ENCODE measurements at places on chromosomes 1 and 21.

DNA sequence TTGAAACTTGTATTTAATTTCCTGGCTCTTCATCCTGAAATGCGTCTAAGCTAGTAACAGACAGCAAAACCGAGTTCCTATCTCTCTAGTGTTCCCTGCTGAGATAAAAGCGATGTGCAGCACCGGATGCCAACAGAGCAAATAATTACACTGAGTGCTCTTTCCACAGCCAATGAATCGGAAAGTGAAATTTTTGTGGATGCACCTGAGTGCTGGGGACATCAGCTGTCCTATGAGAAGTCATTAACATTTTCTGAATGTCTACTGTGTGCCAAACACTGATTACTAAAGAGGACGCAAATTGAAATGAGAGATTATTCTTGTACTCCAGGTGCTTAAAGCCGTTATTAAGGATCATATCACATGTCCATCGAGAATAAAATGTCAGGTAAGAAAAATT, 278.0 kb downstream of the RGS7 start:
- H3K4me1 ChIP-seq = no peaks in the 10 kb centered on the region
- no peak overlapping the region for H3K4me3 ChIP-seq
- DNase-seq = no peak
- H3K27me3 ChIP-seq = no peaks in the 10 kb centered on the region

- DNase-seq = no peak
- H3K4me3 ChIP-seq = no peak overlapping the region
- no peaks in the 10 kb centered on the region for H3K36me3 ChIP-seq
- no peaks in the 10 kb centered on the region for H3K27me3 ChIP-seq
- H3K27ac ChIP-seq = no peak overlapping the region
- no peaks in the 10 kb centered on the region for H3K4me1 ChIP-seq
Observed at GRCh38 chr1:57503337-57503736, 79.5 kb upstream of the DAB1 start.

DNA sequence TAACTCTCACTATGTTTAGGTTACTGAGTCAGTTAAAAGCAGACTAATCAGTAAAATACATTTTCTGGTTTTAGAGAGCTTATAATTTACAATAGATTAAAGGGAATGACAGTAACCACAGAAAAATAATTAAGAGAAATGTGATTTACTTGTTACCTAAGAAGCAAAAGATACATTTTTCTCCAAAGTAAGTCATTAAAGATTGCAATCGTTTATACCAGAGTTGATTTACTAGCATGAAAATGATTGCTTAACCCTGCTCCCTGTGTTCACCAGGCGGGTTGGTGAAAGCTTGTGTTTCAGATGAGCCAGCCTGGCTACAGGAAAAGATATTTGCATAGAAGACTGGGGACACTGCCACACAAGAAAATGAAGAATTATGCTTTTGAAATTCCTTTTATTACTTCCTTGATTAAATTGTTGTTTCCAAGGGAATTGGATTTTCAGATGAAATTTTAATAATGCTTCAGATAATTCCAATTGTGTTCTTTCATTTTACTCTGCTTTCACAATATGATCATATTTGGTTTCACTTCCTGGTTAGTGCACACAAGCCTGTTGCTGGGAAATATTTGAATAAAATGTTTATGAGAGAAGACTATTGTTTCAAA, 27.9 kb downstream of the LRRC8B start:
- H3K27me3 ChIP-seq = no peaks in the 10 kb centered on the region
- no peak for DNase-seq
- H3K36me3 ChIP-seq = no peaks in the 10 kb centered on the region
- peaks cover 14% of the 10 kb centered on the region for H3K4me1 ChIP-seq
- peak overlapping the region; percentile 70 for H3K27ac ChIP-seq
- no peak overlapping the region for H3K4me3 ChIP-seq

DNA sequence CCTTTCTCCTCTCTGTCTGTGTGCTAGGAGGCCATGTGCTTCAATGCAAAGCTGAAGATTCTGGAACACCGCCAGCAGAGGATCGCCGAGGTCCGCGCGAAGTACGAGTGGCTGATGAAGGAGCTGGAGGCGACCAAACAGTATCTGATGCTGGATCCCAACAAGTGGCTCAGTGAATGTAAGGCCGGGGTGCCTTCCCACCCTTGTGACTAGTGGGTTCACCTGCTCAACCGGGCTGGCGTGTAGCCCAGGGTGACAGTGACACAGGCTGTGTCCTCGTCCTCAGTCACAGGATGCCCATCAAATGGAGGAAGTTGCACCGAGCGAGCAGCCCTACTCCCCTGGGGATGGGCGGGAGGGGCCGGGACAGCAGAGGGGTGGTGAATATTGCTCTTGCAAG, 544.1 kb downstream of the KIF26B start:
- no peak for DNase-seq
- H3K27me3 ChIP-seq = no peaks in the 10 kb centered on the region
- no peaks in the 10 kb centered on the region for H3K4me1 ChIP-seq
- no peak overlapping the region for H3K27ac ChIP-seq

DNA sequence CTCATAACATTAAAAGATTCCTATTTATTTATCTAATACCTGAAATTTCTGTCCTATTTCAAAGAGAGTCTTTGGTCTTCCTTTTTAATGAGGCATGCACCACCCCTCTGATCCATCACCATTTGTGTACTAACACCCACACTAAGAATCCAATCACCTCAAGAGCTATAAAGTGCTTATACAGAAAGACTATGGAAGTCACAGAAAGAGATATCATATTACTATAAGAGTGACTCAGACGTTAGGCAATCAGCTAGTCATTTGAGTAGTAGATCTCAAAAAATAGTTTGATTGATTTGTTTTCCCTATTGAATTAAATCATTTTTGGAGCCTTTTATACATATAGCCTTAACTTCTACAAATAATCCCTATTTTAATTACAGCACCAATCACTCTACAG, 46.1 kb downstream of the NME7 start:
- DNase-seq = no peak
- no peak overlapping the region for H3K27ac ChIP-seq
- H3K36me3 ChIP-seq = no peaks in the 10 kb centered on the region
- no peak overlapping the region for H3K4me3 ChIP-seq
- no peaks in the 10 kb centered on the region for H3K27me3 ChIP-seq

DNA sequence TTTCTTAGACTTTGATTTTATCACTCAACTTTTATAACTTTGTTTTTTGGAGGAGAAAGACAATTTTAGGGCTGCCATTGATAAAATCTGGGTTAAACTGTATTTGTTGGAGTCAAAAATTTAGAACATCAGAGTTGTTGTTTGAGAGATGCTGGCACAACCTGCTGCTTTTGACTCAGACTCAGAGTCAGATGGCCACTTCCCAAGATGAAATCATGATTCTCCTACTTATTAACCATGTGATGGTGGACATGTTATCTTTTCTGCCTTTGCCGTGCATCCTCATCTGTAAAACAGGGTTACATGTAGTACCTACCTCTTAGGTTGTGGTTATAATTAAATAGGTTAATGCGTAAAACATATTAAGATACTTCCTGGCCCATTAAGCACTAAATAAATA, 71.2 kb downstream of the PLA2G4A start:
- no peak for DNase-seq
- H3K4me1 ChIP-seq = no peaks in the 10 kb centered on the region
- H3K27me3 ChIP-seq = no peaks in the 10 kb centered on the region

DNA sequence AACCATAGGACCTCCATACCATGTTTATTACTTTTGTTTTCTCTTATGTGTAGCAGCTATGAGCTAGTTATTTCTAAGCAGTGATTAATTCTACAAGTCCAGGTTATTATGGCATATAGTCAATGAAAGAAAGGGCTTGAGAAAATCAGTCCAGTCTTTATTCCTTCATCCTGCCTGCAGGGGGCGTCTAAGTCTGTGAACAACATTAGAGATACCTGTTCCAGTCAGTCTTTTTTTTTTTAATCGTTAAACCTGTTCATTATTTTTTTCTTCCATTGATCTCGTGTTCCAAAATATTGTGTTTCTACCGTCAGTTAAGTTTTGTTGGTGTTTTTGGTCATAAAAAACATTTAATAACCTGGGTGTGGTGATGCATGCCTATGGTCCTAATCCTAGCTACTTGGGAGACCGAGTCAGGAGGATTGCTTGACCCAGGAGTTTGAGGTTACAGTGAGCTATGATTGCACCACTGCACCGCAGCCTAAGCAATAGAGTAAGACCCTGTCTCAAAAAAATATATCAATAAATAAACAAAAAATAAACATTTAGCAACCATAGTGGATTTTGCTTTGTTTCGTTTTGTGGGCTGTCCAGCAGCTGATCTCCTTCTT, 29.4 kb upstream of the CD2 start:
- no peaks in the 10 kb centered on the region for H3K27me3 ChIP-seq
- no peak overlapping the region for H3K4me3 ChIP-seq
- no peaks in the 10 kb centered on the region for H3K4me1 ChIP-seq

- H3K4me3 ChIP-seq = no peak overlapping the region
- H3K4me1 ChIP-seq = no peaks in the 10 kb centered on the region
- H3K27ac ChIP-seq = no peak overlapping the region
- H3K36me3 ChIP-seq = no peaks in the 10 kb centered on the region
- H3K27me3 ChIP-seq = no peaks in the 10 kb centered on the region
Observed at GRCh38 chr21:28069450-28069923, 923.2 kb downstream of the LTN1 start.

GRCh38 chr1:229987953-229988352, 79.1 kb upstream of the GALNT2 start:
- no peak overlapping the region for H3K27ac ChIP-seq
- H3K36me3 ChIP-seq = no peaks in the 10 kb centered on the region
- peaks cover 7% of the 10 kb centered on the region for H3K4me1 ChIP-seq
- H3K4me3 ChIP-seq = no peak overlapping the region
- DNase-seq = no peak

GRCh38 chr1:185463011-185463410, 146.0 kb upstream of the IVNS1ABP start:
- H3K27me3 ChIP-seq = no peaks in the 10 kb centered on the region
- H3K4me3 ChIP-seq = no peak overlapping the region
- DNase-seq = no peak
- no peak overlapping the region for H3K27ac ChIP-seq
- no peaks in the 10 kb centered on the region for H3K4me1 ChIP-seq

- peaks cover 33% of the 10 kb centered on the region for H3K4me1 ChIP-seq
- peak overlapping the region; percentile 97 for H3K4me3 ChIP-seq
- peak overlapping the region; percentile 93 for H3K27ac ChIP-seq
- DNase-seq = no peak
- no peaks in the 10 kb centered on the region for H3K36me3 ChIP-seq
- no peaks in the 10 kb centered on the region for H3K27me3 ChIP-seq
Observed at GRCh38 chr21:33229099-33229783, 497 bp upstream of the IFNAR2 start.

DNA sequence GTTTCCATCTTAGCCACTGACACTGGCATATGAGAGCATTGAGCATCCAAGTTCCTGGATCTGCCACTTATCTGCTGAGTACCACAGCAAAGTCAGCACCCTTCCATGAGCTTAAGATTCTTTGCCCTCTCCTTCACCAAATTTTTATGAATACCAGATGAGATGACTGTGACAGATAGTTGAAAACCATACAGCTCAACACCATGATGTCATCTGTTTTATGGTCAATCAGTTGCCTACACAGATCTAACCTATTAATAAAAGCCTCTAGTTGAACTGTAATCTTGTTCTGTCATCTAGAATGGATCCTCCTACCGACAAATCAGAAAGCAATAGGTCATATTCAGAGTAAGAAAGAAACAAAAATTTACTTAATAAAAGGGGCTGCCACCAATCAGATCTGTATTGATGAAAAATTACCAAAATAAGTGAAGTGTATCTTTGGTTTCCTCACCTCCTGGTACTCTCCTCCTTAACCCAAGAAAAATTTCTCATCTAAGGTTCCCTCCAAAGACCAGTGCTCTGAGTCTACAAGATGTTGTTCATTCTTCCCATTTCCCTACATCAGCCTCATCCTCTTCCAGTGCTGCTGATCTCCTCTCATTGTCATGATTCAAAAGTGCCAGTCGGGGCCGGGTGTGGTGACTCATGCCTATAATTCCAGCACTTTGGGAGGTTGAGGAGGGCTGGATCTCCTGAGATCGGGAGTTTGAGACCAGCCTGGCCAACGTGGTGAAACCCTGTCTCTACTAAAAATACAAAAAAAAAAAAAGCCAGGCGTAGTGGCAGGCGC, 138.8 kb upstream of the CTTNBP2NL start:
- no peaks in the 10 kb centered on the region for H3K4me1 ChIP-seq
- no peaks in the 10 kb centered on the region for H3K36me3 ChIP-seq
- no peak for DNase-seq
- no peak overlapping the region for H3K4me3 ChIP-seq
- no peaks in the 10 kb centered on the region for H3K27me3 ChIP-seq

DNA sequence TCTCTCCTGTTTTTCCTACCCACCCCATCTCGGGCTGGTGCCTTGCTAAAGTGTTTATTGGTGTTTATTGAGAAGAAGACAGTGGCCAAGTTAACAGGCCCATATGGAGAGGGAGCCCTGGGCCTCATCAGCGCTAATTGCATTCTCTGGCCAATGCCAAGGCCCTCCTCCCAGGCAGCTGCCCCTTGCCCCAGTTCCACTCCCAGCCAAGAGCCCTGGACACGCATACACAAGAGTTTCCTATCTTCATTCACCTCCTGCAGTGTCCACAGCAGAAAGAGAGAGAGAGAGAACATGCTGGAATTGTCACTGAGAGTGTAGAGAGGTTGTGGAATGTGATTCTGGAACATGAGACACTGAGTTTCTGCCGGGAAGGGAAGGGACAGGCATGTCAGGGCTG, 25.4 kb upstream of the VWA5B1 start:
- H3K27me3 ChIP-seq = no peaks in the 10 kb centered on the region
- no peaks in the 10 kb centered on the region for H3K36me3 ChIP-seq
- H3K4me1 ChIP-seq = no peaks in the 10 kb centered on the region
- no peak overlapping the region for H3K27ac ChIP-seq

DNA sequence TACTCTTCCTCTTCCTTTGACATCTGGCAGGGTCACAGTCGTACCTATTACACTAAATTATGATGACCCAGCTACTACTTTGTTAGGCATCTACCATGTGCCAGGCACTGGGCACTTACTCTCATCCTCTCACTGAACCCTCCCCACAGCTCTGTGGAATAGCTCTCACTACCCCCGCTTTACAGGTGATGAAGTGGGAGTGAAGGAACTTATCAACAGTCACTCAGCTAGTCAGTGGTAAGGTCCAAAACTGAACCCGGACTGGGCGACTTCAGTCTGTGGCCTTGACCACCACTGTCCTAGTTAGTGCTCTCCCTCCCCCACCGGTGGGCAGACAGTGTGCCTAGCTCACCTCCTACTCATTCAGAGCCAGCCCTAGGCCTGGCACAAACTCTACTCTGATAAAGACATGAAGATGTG, 12.3 kb downstream of the ADGRB2 start:
- no peak for DNase-seq
- no peaks in the 10 kb centered on the region for H3K36me3 ChIP-seq
- H3K4me1 ChIP-seq = no peaks in the 10 kb centered on the region

GRCh38 chr21:21731626-21732025, 733.4 kb downstream of the NCAM2 start:
- H3K36me3 ChIP-seq = no peaks in the 10 kb centered on the region
- H3K27ac ChIP-seq = no peak overlapping the region
- no peak for DNase-seq
- no peaks in the 10 kb centered on the region for H3K27me3 ChIP-seq
- no peaks in the 10 kb centered on the region for H3K4me1 ChIP-seq
- no peak overlapping the region for H3K4me3 ChIP-seq

DNA sequence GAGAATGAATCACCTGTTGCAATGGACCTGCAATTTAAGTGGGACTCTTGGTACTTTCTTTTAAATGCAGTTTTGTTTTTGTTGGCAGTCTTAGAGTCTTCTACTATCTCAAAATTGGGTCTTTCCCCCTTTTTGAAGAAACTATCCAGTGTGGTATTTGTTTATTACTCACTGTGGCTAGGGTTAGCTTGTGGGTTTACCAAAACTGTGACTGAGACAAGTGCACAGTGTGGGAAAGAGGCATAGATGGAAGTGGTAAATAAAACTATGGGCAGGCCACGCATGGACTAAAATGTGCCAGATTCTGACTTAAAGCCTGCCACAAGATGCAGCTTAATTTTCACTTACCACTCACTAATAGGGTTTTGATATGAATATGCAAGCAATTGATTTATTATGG, 1441.7 kb downstream of the PLA2G4A start:
- H3K27ac ChIP-seq = no peak overlapping the region
- no peak for DNase-seq
- H3K4me1 ChIP-seq = no peaks in the 10 kb centered on the region
- H3K27me3 ChIP-seq = no peaks in the 10 kb centered on the region
- no peak overlapping the region for H3K4me3 ChIP-seq
